Activated CD8-positive, alpha-beta memory T cell treated with anti-CD3 and anti-CD28 coated beads for 48 hours (primary cell): ENCODE measurements at places on chromosomes 16 and 17.

DNA sequence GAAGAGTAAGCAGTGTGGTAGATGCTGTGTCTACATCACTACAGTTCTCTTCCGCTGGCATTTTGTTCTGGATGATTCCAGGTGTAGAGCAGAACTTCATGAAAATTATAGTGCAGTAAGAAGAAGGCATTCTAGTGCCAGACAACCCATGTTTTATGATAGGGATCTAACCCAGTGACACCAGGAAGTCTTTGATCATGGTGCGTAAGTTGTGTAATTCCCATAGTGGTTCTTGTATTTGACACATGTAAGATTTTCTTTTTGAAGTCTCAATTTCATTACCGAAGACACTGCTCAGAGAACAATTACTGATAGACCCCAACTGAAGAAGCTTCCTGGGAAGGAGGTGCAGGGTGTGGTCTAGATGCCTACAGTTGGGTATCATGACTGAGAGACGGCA, 356.9 kb downstream of the CA10 start:
- no peak for DNase-seq

DNA sequence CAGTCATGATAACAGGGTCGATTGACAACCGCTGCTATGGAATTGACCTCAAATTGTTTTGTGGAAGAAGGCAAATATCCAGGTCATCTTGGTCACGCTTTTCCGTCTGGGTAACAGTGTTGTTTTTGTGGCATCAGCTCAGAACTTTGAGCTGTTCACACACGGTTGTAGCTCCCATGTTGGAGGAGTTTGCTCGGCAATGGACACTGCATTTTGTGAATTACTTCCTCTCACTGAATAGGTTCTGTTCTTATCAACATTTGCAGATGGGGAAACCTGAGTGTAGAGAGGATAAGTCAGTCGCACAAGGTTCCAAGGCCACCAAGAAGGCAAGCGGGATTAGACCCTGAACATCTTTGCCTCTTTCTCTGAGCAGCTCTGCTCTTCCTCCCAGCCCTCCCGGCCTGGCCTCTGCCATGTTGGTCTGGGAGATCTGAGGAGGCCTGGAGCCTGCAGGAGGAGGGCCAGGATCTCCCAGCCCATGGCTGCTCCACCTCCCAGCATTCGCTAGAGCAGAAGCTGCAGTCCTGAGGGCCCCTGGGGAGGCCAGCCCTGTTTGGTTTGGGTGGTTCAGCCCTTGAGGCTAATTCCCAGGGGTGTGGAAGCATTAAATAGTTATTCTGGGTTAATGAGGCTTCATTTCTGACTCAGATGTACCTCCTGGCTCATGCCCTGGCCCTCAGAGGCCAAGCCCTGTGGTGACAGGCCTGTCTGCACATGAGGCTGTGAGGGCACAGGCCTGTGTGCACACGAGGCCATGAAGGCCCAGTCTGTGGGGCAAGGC, 154.1 kb upstream of the PLCG2 start:
- no peak for DNase-seq

- no peak for DNase-seq
These were observed 196.8 kb downstream of the PHKB start for GRCh38 chr16:47657977-47658376.

GRCh38 chr17:36723459-36724025, 122.2 kb downstream of the MRM1 start:
- DNase-seq: no peak

GRCh38 chr17:73625006-73625405, 19.2 kb downstream of the SDK2 start:
- no peak for DNase-seq

GRCh38 chr17:80663781-80664206, 119.2 kb downstream of the RPTOR start:
- no peak for DNase-seq

DNA sequence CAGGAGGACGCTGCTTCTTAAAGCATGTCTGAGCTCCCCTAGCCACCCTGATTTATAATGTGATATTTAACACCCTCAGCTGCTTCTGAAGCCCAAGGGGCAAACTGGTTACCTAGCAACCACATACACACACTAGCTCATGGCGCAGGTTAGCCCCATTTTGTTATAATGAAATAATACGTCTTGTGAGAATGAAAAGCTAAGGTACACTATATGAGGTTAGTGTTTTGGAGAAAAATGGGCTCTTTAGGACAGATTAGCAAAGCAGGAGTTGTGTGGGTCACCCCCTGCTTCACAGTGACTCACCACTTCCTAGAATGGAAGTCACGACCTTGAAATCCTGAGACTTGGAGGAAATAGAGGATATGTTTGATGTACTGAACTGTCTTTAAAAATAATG, 404.8 kb upstream of the HSBP1 start:
- no peak for DNase-seq

- DNase-seq: no peak
These were observed 81.8 kb upstream of the DNAJA2 start for GRCh38 chr16:47055136-47055885.

GRCh38 chr16:66523861-66524354, 26.0 kb downstream of the TK2 start:
- DNase-seq: no peak

GRCh38 chr16:82728901-82729300, 102.1 kb downstream of the CDH13 start:
- DNase-seq: no peak

- DNase-seq: no peak
These were observed 23.2 kb upstream of the CFAP20 start for GRCh38 chr16:58152246-58152868.

- DNase-seq: no peak
These were observed 37.2 kb downstream of the MAP2K6 start for GRCh38 chr17:69451416-69452394.

- DNase-seq: no peak
These were observed 14.5 kb upstream of the TNFRSF13B start for GRCh38 chr17:16986391-16986790.

GRCh38 chr16:28309811-28310311, 17.5 kb downstream of the SBK1 start:
- DNase-seq: peak; percentile 69

- DNase-seq: no peak
These were observed 78.2 kb downstream of the HLF start for GRCh38 chr17:55342800-55343585.

DNA sequence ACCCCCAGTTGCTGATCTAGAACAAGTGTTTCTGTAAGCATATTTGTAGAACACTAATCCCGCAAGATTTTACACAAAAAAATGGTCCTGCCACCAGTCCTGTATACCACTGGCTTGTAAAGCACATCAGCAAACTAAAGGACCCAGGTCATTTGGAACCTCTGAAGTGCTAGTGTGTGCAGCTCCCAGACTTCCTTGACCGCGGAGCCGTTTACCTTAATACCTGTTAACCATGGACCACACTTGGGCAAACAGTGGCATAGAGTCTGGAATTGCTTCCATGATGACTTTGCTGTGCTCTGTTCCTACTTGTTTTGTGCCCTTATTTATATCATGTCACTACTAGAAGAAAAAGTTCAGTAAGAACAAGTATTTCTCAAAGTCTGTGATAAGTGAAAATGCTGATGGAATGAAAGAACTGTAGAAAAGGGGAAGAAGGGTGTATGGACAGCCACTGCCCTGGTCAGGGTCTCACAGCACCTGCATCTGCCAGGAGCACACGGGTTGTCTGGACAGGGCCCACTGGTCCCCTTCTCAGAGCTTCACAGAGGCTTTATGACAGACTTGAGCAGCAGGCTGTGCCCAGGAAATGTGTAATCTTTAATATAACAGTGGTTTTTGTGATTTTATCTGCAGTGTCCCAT, 29.3 kb downstream of the ALDH3A2 start:
- no peak for DNase-seq

- no peak for DNase-seq
These were observed 2.2 kb downstream of the GALNS start for GRCh38 chr16:88854306-88855111.

DNA sequence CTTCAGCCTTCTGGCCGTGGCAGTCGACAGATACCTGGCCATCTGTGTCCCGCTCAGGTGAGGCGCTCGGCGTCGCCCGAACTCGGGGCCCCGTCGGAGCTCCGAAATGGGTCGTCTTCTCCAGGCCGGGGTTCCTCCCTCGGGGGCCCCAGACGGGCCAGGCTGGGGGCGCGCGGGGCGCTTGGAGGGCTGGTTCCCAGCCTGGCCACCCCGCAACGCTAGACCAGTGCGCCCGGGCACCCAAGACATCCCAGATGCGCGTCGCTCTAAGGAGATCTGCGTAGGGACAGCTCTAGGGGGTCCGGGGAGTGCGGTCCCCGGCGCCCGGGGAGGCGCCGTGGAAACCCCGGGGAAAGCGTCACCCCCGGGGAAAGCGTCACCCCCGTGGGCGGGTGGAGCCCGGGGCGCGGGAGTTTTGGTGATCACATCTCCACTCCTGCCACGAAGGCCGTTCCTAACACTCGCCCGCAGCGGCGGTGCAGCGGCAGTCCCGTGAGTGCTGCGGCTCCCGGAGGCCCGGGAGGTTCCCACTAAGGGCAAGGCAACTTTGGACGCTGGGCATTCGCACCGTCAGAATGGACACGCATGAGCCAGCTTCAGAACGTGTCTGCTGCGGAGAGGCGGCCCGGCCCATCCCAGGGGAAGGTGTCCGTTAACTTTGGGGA, 729 bp downstream of the ADORA2B start:
- no peak for DNase-seq

- DNase-seq: no peak
These were observed 34.8 kb downstream of the TIMM22 start for GRCh38 chr17:1031711-1032110.

DNA sequence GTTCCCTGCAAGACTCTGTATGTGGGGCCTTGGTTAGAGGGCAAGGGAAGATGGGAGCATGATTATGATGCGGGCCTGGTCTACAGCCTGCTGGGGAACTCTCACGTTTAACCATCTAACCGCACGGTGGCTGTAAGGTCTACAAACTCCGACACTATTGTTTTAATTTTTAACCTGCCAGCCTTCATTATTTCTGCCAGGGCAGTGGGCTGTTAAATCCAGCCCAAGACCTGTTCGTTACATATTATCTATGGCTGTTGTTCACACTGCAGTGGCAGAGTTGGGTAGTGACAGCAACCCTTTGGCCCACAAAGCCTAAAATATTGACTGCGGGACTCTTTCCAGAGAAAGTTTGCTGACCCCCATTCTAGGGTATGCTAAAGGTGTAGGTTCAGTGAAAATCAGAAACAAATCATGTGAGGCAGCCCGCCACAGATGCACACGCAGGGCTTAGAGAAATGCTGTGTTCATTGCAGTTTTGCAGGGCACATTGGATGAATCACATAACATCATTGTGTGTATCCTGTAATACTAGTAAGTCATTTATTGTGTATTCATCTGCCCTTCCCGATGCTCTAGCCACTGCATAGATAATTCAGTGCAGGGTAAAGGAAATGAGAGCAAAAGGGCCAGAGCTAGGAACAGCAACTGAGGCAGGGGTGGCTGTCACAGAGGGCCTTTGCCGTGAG, 14.3 kb downstream of the SNX29 start:
- DNase-seq: no peak

DNA sequence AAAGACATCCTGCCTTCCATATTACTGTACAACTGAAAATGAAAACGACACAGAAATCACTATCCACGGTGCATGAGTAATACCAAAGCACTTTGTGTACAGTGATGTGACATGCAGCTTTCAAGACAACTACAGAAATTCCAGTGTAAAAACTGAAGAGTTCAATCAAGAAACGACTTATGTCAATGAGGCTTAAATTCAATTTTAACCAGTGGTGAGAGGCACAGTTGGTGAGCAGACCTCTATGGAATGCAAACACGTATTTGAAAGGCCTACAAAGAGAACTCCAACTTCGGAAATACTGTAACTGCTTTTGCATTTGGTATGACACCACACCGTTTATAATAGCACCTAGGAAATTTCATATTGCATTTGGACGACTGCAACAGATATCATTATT, 87.6 kb downstream of the USP31 start:
- no peak for DNase-seq
